ENCODE measurements at places on chromosomes 12 and 14.
A peak's percentile ranks its signal among the peaks of the same experiment; 100 is the strongest.

DNA sequence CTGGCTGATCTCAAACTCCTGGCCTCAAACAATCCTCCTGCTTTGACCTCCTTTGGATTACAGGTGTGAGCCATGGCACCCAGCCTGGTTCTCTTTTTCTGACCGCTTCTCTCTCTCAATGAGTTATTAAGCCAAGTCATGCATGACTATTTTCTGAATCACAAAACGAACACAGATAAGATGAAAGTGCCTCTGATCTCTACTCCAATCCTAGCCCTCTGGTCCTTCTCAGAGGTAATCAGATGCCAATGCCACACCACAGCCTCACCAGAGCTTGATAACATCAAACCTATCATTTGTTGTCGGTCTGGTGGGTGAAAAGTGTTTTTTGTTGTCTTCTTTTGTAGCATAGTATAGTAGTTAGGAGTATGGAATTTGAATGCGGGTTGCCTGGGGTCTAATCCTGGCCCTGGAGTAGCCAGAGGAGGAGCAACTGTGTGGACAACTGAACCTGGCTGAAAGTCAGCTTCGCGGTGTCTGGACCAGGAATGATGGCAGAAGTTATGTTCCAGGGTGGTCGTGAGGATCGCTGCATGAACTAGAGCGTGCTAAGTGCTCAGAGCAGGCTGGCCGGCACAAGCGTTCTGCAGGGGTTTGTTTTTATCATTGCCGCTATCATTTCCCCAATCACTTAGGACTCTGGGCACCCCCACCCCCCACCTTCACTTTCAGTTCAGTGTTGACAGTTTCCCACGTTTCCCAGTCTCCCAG is 77.9 kb downstream of the SPRING1 start:
- DNase-seq = no peak

DNA sequence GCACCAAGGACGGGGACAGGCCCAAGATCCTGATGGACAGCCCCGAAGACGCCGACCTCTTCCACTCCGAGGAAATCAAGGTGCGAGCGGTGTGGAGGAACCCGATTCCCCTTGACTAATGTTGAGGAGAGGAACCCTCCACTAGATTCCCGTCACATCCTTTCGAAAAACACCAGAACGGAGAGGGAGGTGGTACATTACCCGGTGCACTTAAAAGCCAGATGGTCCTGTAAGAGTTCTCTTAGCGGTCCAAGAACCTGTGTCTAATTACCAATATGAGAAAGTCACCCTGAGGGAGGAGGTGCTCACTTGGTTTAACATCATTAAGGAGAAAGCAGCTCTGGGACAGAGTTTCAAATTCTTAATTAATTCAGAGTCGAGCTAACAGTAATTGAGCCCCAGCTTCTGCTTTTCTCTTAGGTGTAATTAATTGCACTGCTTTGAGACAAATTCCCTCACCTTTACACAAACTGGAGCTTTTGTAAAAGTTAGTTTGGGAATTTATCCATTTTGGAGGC is 450 bp downstream of the PRKAB1 start:
- DNase-seq = no peak

GRCh38 chr14:85527006-85527405 is 2.9 kb upstream of the FLRT2 start:
- peak; percentile 45 for DNase-seq

DNA sequence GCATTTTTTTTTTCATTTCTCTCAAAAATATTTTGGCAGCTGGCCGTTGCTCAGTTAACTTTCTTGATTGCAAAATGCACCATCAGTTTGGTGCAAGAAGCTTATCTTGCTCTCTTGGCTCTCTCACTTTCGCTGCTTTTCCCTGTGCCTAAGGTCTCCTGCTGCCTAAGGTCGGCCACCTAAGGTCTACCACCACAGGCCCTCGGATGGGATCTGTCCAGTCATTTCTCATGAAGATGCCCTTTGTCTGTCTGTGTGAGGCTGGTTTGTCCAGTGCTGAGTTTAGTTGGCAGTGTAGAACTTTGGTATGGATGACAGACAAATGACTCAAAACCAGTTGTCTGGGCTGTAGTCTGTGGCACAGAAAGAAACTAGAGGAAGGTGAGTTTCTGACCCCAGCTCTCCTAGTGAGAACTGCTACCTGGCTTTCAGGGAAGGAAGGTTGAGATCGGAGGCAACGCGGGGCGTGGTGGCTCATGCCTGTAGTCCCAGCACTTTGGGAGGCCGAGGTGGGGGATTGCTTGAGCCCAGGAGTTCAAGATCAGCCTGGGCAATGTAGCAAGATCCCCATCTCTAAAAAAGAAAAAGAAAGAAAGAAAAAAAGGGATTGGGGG is 2.6 kb downstream of the MLXIP start:
- no peak for DNase-seq

DNA sequence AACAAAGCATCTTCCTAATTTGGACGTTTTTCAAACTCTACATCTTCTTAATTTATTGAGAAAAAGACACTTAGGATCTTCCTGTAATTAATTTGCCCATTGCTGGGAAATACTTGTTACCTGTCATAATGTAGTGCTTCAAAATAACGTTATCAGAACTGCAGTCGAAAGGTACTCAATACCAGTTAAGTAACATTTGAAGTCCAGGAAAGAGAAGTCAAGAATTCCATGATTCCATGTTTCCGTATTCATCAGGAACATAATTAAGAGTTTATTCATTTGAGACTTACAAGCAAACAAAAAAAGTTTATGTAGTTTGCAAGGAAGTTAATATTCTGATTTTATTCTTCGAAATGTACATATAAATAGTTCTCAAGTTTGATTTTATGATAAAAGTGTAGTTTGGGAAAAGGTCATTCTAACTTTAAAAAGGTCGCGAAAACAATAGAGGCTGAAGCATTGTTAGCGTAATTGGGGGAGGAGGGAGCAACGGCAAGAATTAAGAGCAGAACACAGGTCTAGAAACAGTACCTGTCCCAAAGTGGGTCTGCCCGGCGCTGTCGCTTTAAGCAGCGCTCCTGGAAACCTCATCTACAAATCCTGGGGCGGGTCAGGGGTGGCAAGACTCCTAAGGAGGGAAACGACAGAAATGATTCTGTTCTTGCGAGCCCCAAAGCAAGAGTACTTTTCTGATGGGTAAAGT is 1.2 kb upstream of the KCNMB4 start:
- no peak for DNase-seq

GRCh38 chr14:76313303-76313702 is 62.6 kb upstream of the ESRRB start:
- DNase-seq = no peak

- no peak for DNase-seq
Measured at GRCh38 chr14:39739796-39740195, 307.6 kb upstream of the FBXO33 start.

GRCh38 chr12:24127919-24128721 is 178.7 kb upstream of the SOX5 start:
- no peak for DNase-seq

DNA sequence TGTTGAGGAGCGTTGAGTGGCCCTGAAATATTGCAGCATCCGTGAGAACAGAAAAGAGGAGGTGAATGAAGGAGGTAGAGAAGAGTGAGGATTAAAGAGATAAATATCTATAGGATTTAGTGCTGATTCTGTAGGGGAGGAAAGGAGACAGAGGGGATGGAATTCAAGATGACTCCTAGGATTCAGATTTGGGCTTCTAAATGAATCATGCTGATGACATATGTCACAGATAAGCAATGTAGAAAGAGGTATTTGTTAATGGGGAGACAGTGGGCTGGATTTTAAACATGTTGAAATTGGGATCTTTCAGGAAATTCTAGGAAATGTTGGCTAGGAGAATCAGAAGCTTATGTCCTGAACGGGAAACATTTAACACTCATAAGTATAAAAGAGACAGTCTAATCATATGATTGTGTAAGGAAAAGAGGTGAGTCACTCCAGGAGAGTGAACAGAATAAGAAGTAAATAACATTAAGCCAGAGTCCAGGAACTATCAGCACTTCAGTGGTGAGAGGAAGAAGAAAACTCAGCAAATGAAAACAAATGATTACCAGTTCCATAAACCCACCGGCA is 58.1 kb upstream of the DIO2 start:
- no peak for DNase-seq

DNA sequence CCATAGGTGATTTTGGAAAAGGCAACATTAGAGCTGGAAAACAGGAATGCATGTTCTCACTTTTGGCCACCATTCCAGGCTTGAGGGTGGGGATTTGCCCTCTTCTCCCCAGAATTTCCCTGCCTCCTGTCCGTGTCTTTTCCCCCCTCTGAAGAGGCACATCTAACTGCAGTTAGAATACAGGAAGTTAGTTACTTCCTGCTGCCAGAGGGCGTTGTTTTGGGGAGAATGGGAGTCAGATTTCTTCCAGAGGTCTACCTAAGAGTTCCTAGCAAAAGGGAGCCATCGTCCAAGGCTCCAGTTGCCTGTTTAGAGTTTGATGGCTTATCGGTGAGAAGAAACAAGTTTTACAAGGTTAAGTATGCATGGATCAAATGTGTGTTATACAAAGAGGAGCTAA is 112.8 kb upstream of the IGF1 start:
- DNase-seq = no peak

DNA sequence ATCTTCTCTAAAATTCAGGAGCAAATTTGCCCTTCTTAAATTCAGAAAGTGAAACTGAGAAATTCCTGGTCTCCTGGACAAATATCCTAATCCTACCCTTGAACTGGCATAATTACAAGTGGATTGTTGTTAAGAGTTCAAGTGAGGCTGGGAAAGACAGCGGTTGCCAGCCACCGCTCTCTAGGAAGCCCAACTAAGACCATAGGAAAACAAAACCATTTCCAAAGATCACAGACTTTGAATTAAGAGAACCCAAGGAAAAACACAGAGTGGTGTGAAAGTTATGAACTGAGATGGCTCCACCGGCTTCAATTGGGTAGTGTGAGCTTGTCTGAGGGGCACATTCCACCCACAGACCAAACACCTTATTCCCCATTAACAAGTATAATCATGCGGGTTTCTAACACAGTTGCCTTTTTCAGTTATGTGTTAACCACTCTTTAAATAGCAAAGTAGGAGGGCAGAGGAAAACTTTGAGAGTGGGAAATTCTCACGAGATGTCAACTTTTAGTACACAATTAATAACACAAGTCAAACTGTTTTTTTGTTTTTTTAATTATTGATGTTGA is 1628.8 kb upstream of the SEL1L start:
- DNase-seq = no peak

DNA sequence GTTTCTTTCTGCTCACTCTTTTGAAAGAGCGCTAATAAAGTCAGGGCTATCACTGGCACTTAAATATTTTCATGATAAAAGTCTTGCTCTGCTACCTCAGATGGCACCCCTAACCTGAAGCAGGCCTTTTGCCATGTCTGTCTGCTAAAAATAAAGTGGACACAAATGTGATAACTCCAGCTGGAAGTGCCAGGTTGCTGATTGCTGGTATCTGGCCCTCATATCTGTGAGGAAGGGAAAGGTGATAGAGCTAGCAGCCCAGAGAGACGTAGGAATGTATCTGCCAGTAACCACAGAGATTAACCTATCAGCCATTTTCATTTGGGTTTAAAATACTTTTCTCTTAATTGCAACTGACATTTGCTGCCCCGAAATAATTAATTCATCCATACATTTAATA is 127.9 kb downstream of the GRIN2B start:
- no peak for DNase-seq

DNA sequence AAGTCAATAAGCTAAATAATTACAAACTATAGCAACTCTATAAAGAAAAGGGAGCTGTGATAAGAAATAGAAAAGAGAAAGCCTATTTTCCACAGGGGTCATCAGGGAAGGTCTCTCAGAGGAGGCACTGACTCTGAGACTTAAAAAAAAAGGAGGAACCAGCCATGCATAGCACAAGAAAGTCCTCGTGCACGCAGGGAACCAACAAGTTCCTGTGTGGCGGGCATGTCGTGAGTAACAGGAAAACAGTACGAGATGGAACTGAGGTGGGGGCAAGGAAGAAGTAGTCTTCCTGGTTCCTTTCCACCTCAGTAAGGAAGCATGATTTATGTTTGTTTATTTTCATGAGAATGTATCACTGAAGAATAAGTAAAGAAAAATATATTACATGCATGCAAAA is 367.0 kb upstream of the TMEM132C start:
- DNase-seq = no peak

DNA sequence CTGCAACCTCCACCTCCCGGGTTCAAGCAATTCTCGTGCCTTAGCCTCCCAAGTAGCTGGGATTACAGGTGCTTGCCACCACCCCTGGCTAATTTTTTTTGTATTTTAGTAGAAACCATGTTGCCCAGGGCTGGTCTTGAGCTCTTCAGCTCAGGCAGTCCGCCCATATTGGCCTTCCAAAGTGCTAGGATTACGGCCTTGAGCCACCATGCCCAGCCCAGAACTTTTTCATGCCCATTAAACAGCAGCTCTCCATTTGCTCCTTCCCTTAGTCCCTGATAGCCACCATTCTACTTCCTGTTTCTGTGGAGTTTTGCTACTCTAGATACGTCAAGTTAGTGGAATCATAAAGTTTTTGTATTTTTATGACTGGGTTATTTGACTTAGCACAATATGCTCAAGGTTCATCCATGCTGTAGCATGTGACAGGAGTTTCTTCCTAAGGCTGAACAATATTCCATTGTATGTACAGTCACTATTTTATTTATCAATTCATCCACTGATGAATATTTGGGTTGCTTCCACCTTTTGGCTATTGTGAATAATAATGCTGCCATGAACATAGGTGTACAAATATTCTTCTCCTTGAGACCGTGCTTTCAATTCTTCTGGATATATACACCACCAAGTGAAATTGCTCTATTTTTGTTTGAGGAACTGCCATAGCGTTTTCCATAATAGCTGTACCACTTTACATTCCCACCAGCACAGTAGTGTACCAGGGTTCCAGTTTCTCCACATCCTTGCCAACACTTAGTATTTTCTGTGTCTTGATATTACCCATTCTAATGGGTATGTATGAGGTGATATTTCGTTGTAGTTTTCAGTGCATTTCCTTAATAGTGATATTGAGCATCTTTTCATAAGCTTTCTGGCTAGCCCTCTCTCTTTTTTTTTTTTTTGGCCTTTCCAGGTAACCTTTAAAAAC is 15.0 kb downstream of the ATF1 start:
- DNase-seq = no peak

DNA sequence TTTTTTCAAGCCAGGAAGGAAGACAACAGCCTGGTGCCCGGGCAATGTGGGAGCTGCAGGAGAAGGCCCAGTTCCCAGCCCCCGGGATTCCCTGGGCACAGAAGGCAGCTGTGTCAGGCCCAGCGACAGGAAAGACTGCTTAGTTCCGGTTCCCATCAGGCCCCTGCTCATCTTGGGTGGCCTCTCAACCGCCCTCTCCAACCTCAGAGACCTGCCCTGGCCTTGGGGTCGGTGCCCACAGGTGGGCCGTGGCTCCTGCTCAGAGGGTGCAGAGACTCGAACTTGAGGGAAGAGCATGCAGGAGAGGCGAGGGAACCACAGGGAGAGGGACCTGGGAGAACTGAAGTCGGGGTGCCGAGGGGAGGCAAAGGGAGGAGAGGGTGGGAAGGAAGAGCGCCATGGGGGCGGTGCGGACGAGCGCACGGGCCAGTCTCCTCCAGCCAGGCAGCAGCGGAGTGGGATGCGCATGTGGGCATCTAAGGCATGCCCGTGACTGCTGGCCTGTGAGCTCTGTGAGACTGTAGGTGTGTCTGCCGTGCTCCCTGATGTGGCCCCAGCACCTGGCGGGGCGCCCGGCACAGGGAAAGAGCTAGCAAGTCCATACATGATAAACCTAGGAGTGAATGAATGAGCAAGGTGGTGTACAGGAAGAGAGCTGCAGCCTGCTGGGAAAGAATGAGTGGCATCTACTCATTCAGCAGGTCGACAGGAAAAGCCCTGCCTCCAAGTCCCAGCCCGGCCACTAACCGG is 42.7 kb downstream of the SSH1 start:
- no peak for DNase-seq

- no peak for DNase-seq
Measured at GRCh38 chr12:64767495-64767894, 8.3 kb upstream of the GNS start.

GRCh38 chr14:74548881-74549280 is 55.3 kb downstream of the ISCA2 start:
- DNase-seq = no peak
